ENCODE measurements at places on chromosomes 13 and 19.

DNA sequence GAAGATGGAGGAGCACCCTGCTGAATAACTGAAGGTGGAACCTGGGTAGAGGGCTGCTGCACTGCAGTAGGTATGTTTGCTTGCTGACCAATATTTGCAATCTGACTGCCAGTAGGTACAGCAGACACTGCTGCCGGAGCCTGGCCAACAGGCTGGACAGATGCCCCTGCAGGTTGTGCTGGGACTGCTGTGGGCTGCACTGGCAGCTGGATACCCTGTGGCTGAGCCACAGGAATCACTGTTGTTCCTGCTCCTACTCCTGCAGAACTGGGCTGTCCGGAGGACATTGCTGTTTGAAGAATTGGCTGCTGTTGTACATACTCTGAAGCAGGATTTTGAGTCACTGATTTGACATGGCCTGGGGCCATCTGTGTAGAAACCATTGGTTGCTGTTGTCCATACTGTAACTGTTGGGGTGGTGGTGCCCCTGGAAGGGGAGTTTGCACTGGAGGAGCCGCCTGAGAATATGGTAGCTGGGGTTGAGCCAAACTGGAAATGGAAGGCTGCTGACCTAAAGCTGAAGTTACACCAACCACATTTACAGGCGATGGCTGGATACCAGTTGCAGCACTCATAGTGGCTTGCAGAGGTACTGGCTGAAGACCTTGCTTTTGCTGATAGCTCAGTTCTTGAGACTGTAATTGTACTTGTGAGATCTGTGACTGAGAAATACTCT is 2.2 kb downstream of the TSC22D1 start:
- no peak for DNase-seq

- DNase-seq = peak; percentile 58
Measured at GRCh38 chr19:16330368-16330801, 5.8 kb downstream of the KLF2 start.

DNA sequence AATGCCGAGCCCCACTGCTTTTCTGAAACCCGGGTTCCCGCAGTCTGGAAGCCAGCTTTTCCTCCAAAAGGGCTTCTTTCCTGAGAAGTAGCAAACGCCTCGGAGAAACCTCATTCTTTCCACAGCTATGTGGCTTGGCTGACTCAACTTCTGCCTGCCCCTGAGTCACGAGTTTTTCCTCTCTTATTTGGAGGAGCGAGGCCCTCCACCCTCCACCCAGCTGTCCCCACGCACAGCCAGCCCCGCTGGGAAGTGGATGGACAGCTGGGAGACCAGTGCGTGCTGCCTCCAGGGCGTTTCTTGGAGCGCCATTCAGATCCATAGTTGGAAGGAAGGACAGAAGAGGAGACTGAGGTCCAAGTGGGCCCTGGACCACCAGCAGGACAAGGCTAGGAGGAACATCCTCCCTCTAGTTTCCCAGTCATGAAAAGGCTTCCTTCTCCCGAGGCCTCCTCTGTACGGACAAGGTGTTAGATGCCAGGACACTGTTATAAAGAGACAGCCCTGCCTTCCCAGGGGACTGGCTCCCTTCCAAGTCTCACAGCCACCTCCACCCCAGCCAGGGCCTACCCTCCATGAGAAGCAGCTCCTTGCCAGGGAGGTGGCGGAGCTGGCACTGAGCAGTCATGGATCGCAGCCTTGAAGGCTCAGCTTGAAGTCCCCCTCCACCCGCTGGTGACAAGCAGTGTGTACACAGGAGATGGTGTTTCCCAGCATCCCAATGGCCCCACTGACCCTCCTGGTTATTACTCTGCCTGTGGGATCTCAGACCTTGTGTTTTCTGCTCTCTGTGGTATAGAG is 2.5 kb upstream of the PLEKHF1 start:
- DNase-seq = no peak

- no peak for DNase-seq
Measured at GRCh38 chr13:28237944-28238343, 99.6 kb downstream of the PAN3 start.

- peak; percentile 93 for DNase-seq
Measured at GRCh38 chr19:11374433-11375142, at the start of gene SWSAP1. Gene SWSAP1, plus strand, starts transcription at chr19:11374666. Its CDS starts 15 bp downstream, at chr19:11374681.

GRCh38 chr19:33879818-33880575 is 83.3 kb downstream of the KCTD15 start:
- no peak for DNase-seq

GRCh38 chr13:73715114-73715910 is 418.9 kb downstream of the KLF12 start:
- DNase-seq = no peak

GRCh38 chr13:77497350-77497749 is 38.2 kb upstream of the SCEL start:
- DNase-seq = no peak

- no peak for DNase-seq
Measured at GRCh38 chr13:111153977-111154332, 38.8 kb downstream of the ARHGEF7 start.

Data from activated naive CD4-positive, alpha-beta T cell (primary cell).